Progenitor cell of endocrine pancreas (in vitro differentiated cells): ENCODE measurements at places on chromosomes 12 and 14.

DNA sequence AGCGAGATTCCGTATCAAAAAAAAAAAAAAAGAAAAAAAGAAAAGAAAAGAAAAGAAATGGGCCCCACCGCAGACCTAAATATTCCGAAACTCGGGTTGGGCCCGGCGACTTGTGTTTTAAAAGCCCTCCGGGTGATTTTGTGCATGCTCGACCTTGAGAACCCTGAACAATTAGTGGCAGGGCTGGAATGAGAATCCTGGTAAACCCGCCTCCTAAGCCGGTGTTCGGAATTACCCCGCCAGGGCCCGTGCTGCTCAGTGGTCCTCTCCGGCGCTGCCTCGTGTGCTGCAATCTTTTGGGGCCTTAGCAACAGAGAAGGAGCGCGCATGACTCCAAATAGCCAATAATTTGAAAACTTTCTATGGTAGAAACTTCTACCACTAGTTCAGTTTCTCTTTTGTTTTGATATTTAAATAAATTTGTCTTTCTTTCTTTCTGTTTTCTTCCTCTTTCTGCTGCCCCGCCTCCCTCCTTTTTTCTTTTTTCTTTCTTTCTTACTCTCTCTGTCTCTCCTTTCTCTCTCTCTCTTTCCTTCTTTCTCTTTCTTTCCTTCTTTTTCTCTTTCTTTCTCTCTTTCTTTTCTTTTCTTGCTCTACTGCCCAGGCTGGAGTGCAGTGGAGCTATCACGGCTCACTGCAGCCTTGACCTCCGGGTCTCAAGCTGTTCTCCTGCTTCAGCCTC lies 1.5 kb upstream of the GALNT6 start:
- peak overlapping the region; percentile 78 for H3K4me3 ChIP-seq
- peaks cover 71% of the 10 kb centered on the region for H3K27me3 ChIP-seq
- DNase-seq: no peak
- H3K27ac ChIP-seq: peak overlapping the region; percentile 89
- peaks cover 4% of the 10 kb centered on the region for H3K4me1 ChIP-seq

DNA sequence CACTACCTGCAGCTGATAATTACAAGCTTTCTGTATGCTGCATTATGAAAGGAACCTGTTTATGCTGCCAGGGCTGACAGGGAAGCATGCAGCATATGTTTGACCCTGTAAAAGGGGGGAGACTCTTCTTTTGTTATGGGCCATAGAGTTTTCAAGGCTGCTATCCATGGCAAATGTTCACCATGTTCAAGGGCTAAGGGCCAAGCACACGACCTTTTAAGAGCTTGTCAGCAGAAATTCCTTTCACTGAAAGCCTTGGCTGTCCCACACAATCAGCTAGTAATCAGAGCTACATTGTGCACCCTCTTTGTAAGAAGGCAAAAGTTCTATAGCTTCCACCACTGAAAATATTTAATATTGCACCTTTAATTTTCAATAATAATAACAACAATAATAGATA lies 74.2 kb upstream of the MBIP start:
- H3K4me3 ChIP-seq: no peak overlapping the region
- no peaks in the 10 kb centered on the region for H3K36me3 ChIP-seq
- H3K27me3 ChIP-seq: peaks cover 33% of the 10 kb centered on the region
- H3K27ac ChIP-seq: no peak overlapping the region
- H3K4me1 ChIP-seq: no peaks in the 10 kb centered on the region
- no peak for DNase-seq

GRCh38 chr12:119013023-119013422 lies 31.7 kb downstream of the SRRM4 start:
- H3K27me3 ChIP-seq: peaks cover 19% of the 10 kb centered on the region
- no peaks in the 10 kb centered on the region for H3K36me3 ChIP-seq
- peaks cover 5% of the 10 kb centered on the region for H3K4me1 ChIP-seq
- no peak for DNase-seq
- no peak overlapping the region for H3K27ac ChIP-seq
- no peak overlapping the region for H3K4me3 ChIP-seq

- H3K36me3 ChIP-seq: no peaks in the 10 kb centered on the region
- no peak overlapping the region for H3K27ac ChIP-seq
- no peak overlapping the region for H3K4me3 ChIP-seq
- H3K4me1 ChIP-seq: peaks cover 6% of the 10 kb centered on the region
- DNase-seq: no peak
These were observed 329.8 kb upstream of the OR4E1 start for GRCh38 chr14:22003461-22003860.

GRCh38 chr12:113955109-113955970 lies 10.8 kb downstream of the RBM19 start:
- H3K36me3 ChIP-seq: peaks cover 11% of the 10 kb centered on the region
- H3K27me3 ChIP-seq: no peaks in the 10 kb centered on the region
- H3K27ac ChIP-seq: no peak overlapping the region
- peak; percentile 31 for DNase-seq

DNA sequence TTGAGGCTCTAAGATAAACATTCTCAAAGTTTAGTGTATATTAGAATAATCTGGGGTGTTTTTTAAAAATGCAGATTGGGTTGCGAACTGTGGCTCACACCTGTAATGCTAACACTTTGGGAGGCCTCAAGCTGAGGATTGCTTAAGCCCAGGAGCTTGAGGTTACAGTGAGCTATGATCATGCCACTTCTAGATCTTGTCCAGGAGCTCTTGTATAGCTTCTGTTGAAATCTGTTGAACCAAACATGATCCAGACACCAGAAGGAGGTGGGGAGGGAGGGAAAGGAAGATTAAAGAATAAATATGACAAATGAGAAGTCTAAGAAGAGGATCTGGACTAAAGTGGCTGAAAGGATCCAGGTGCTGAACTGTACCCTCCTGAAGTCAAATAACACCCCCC lies 14.4 kb downstream of the PDE1B start:
- H3K27ac ChIP-seq: no peak overlapping the region
- H3K36me3 ChIP-seq: no peaks in the 10 kb centered on the region
- peaks cover 15% of the 10 kb centered on the region for H3K4me1 ChIP-seq
- no peak overlapping the region for H3K4me3 ChIP-seq
- no peak for DNase-seq
- peaks cover 43% of the 10 kb centered on the region for H3K27me3 ChIP-seq

- peaks cover 21% of the 10 kb centered on the region for H3K36me3 ChIP-seq
- H3K27ac ChIP-seq: no peak overlapping the region
- peaks cover 19% of the 10 kb centered on the region for H3K4me1 ChIP-seq
- DNase-seq: no peak
- no peaks in the 10 kb centered on the region for H3K27me3 ChIP-seq
These were observed 155.8 kb downstream of the PDE3A start for GRCh38 chr12:20524113-20524512.

DNA sequence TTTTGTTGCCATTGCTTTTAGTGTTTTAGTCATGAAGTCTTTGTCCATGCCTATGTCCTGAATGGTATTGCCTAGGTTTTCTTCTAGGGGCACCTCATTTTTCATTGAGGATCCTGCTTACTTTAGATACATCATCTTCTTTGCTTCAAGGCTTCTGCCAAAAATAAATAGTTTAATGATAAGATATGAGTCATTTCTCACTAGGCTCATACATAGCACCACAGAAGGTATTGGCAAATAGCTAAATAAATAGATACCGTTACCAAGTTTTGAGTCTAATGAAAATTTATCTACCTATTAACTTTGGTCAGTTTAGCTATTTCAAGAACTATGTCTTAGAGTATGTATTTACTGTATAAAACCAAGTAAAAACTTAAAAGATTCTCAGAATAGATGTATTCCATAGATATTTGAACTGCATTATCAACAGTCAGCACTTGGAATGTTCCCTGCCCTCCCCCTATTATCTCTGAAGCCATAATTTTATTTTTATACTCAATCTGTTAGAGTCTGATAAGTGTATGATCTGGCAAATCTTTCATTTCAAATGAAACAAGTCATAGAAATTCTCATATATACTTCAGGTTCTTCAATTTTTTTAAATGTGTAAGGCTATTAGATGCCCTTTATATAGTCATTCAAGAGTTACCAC lies 310.2 kb downstream of the CCDC91 start:
- no peak for DNase-seq
- no peaks in the 10 kb centered on the region for H3K27me3 ChIP-seq
- peak overlapping the region; percentile 33 for H3K27ac ChIP-seq

DNA sequence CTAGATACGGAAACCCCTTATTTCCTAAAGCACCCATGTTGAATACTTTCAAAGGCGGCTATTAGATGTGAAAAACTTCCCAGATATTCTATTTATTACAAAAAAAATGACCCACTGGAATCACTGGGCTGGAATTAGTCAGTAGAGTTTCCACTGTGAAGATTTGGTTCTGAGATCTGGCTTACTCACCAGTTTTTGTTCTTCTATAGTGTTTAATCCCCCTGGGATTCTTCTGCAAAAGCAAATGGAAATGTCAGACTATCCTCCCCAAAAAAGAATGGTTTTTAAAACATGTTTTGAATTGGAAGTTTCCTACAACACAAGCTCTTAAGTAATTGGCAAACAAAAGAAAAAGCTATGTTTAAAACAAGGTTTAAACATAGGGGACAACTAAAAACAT lies 166.4 kb downstream of the STXBP6 start:
- peaks cover 34% of the 10 kb centered on the region for H3K4me1 ChIP-seq
- H3K27me3 ChIP-seq: no peaks in the 10 kb centered on the region
- DNase-seq: no peak
- no peaks in the 10 kb centered on the region for H3K36me3 ChIP-seq
- H3K4me3 ChIP-seq: no peak overlapping the region

- H3K4me1 ChIP-seq: peaks cover 8% of the 10 kb centered on the region
- no peaks in the 10 kb centered on the region for H3K36me3 ChIP-seq
- peaks cover 3% of the 10 kb centered on the region for H3K27me3 ChIP-seq
These were observed 8.6 kb downstream of the NFATC4 start for GRCh38 chr14:24376448-24377070.

GRCh38 chr12:63037746-63038712 lies 103.1 kb upstream of the PPM1H start:
- DNase-seq: no peak
- H3K4me1 ChIP-seq: no peaks in the 10 kb centered on the region
- H3K27ac ChIP-seq: no peak overlapping the region
- peaks cover 7% of the 10 kb centered on the region for H3K27me3 ChIP-seq
- no peak overlapping the region for H3K4me3 ChIP-seq

- no peak for DNase-seq
- no peak overlapping the region for H3K27ac ChIP-seq
- H3K4me3 ChIP-seq: no peak overlapping the region
- H3K36me3 ChIP-seq: peaks cover 48% of the 10 kb centered on the region
- no peaks in the 10 kb centered on the region for H3K27me3 ChIP-seq
- no peaks in the 10 kb centered on the region for H3K4me1 ChIP-seq
These were observed 17.2 kb downstream of the NECAP1 start for GRCh38 chr12:8099235-8099634.

DNA sequence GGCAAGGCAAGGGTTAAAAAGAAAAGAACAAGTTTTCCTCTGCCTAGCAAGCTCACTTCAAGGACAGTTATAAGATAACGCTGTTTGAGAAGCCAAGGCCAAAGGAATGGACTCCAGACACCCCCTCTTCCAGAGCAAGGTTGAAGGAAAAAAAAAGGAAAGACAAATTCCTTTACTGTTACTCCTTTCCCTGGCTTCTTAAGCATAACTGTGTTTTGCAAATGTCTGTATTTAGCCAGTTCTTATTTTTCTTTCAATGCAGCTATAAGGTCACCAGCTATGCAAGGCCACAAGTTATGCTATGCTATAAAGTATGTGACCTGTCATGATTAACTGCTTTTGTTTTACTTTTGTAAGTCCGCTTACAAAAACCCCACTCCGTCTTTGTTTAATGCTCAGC lies 26.6 kb downstream of the ZNF410 start:
- H3K27me3 ChIP-seq: no peaks in the 10 kb centered on the region
- H3K27ac ChIP-seq: no peak overlapping the region
- H3K4me1 ChIP-seq: peaks cover 2% of the 10 kb centered on the region
- no peak overlapping the region for H3K4me3 ChIP-seq
- no peak for DNase-seq

DNA sequence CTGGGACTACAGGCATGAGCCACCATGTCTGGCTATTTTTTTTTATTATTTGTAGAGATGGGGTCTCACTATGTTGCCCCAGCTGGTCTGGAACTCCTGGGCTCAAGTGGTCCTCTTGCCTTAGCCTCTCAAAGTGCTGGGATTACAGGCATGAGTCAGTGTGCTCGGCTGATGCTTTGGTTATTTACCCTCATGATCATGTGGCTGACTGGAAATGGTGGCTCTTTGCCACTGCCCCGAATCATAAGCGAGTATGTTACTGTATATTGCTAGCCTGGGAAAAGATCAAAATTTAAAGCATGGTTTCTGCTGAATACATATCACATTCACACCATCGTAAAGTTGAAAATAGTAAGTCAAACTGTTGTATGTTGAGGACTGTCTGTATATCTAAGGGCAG lies 101.1 kb downstream of the RGS6 start:
- no peak overlapping the region for H3K4me3 ChIP-seq
- H3K36me3 ChIP-seq: no peaks in the 10 kb centered on the region
- DNase-seq: no peak
- H3K4me1 ChIP-seq: no peaks in the 10 kb centered on the region
- H3K27me3 ChIP-seq: peaks cover 2% of the 10 kb centered on the region

DNA sequence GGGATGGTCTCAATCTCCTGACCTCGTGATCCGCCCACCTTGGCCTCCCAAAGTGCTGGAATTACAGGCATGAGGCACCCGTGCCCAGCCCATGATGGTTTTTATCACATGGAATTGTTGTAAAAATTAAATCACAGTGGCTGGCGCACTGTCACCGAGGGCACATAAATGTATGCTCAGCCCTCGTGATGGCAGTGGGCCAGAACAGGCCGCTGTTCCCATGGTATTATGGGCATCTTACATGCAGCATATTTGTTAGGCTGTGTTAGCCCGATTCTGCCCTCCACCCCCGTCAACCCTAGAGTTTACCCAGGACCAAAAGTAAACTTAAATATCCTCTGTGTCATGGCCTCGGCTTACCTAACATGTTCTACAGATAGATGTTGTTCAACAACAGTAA lies 48.6 kb downstream of the GPR68 start:
- DNase-seq: no peak
- H3K36me3 ChIP-seq: peaks cover 36% of the 10 kb centered on the region
- H3K4me3 ChIP-seq: no peak overlapping the region
- no peak overlapping the region for H3K27ac ChIP-seq

DNA sequence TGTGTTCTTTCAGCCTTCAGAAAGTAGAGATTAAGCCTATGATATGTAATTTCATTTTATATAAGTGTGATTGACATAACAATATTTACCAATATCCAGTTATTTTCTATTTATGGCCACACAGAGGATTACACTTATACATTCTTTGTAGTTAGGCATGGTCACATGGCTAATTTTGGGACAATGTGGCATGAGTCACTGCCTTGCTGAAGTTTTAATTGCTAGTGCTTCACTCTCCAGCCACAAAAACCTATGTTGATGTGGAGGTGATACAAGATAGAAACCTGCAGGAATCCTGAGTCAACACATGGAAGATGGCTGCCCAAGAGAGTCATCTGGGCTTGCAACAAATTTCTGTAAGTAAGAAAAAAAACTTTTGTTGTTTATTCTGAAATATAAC lies 17.0 kb downstream of the CLEC14A start:
- H3K4me1 ChIP-seq: no peaks in the 10 kb centered on the region
- no peak overlapping the region for H3K27ac ChIP-seq
- no peak overlapping the region for H3K4me3 ChIP-seq
- no peak for DNase-seq

GRCh38 chr12:105502426-105502930 lies 172.0 kb downstream of the C12orf75 start:
- H3K36me3 ChIP-seq: peaks cover 8% of the 10 kb centered on the region
- no peak for DNase-seq
- no peak overlapping the region for H3K27ac ChIP-seq
- H3K4me1 ChIP-seq: no peaks in the 10 kb centered on the region
- H3K27me3 ChIP-seq: no peaks in the 10 kb centered on the region
